Hindlimb muscle (tissue), 1 donor: ENCODE measurements at places on chromosomes 6 and 20. TPM values are rescaled to one million over a fixed set of nuclear protein-coding genes. Genes with fewer than 3 reads are reported as not detected.

The SOX18 gene
- polyA plus RNA-seq: 19.6 TPM

The DEFB132 gene
- not detected for polyA plus RNA-seq

The C20orf144 gene
- polyA plus RNA-seq: 0.12 TPM

The TP53TG5 gene
- 0.89 TPM for polyA plus RNA-seq

The MATN4 gene
- 0.45 TPM for polyA plus RNA-seq

The OR2B6 gene
- polyA plus RNA-seq: not detected

The CTCFL gene
- 0.21 TPM for polyA plus RNA-seq

The ABHD16B gene
- polyA plus RNA-seq: not detected

The BTN1A1 gene
- polyA plus RNA-seq: 0.25 TPM

The GJE1 gene
- polyA plus RNA-seq: not detected

The GPR63 gene
- polyA plus RNA-seq: 3.3 TPM

The ARFGEF3 gene
- 1.1 TPM for polyA plus RNA-seq

The PRSS16 gene
- not detected for polyA plus RNA-seq

The TMEM151B gene
- polyA plus RNA-seq: 0.37 TPM

The SPATA25 gene
- 9.2 TPM for polyA plus RNA-seq

The C6orf52 gene
- 1.5 TPM for polyA plus RNA-seq

The SLC17A3 gene
- not detected for polyA plus RNA-seq

The PRR18 gene
- polyA plus RNA-seq: 1.4 TPM

The LZTS3 gene
- 3.5 TPM for polyA plus RNA-seq

The SMLR1 gene
- polyA plus RNA-seq: not detected

The SCUBE3 gene
- 1.1 TPM for polyA plus RNA-seq

The ENPP4 gene
- 35.0 TPM for polyA plus RNA-seq

The RNF182 gene
- 0.66 TPM for polyA plus RNA-seq

The STMND1 gene
- not detected for polyA plus RNA-seq
